ENCODE measurements at places on chromosomes 1 and 21.
A peak's percentile ranks its signal among the peaks of the same experiment; 100 is the strongest.

- DNase-seq, result peak; percentile 77
Observed at GRCh38 chr1:55257958-55258357, 42.8 kb upstream of the USP24 start.

- DNase-seq, result no peak
Observed at GRCh38 chr1:20329793-20330542, 39.3 kb downstream of the VWA5B1 start.

- DNase-seq, result no peak
Observed at GRCh38 chr1:86082183-86082582, 74.4 kb downstream of the COL24A1 start.

GRCh38 chr1:224959656-224960055, 30.2 kb downstream of the DNAH14 start:
- no peak for DNase-seq

- DNase-seq, result no peak
Observed at GRCh38 chr1:5254975-5255374, 600.6 kb downstream of the AJAP1 start.

GRCh38 chr21:40386294-40386911, 460.6 kb downstream of the DSCAM start:
- peak; percentile 49 for DNase-seq

DNA sequence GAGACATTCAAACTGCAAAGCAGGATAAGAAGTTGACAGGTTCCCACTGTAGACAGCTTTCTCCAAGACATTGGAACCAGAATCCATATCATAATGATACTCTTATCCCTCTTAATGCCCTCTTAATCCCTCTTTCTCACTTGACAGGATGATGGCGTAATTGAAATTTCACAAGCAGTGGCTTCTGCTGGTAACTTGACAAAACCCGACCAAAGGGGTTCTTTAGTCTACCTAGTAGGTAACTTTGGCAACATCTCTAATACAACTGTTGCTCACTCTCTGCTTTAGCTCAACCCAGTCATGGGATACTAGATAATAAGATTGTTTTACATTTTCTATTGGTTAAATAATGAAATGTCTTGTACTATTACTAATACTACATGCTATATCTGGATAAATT, 34.7 kb downstream of the S100A10 start:
- DNase-seq, result no peak

DNA sequence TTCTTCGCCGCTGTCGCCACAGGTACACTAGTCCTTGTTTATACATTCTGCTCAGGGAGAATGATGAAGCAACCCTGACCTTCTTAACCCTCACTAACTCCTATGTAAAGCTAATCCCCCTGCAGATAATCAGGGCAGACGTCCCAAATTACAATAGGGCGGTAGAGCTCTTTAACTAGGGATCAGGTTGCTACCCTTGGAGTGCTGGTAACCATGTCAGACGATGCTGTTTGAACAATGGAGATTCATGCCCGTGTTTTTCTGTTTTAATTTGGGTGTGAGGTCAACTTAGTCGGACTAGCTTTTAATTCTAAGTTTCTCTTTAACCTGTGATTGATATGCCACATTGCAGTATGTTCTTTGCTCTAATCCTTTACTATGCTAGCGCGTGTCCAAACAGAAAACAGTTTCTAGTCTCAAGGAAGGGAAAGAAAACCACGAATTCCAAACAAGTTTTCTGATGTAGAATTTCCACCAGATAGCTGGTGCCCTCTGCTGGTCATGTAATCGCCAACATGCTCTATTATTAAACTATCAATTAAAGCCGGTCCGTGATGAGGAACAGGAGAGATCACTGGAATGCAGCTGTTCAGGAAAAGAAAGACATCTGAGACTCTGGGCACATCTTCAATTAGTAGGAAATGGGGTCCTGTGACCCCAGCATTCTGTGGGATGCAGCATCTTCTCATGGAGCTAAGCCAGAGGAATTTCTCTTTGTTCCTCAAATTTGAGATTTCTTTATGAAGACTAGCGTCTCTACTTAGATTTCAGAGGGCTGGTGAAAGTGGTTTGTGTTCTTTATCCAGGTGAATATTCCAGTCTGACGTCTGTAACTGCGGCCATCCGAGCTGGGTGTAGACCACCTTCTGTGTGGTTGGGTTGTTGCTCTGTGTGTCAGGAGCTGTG, 18.3 kb upstream of the VAMP3 start:
- DNase-seq, result peak; percentile 50

GRCh38 chr1:159040206-159040605, 30.5 kb downstream of the IFI16 start:
- DNase-seq, result no peak

DNA sequence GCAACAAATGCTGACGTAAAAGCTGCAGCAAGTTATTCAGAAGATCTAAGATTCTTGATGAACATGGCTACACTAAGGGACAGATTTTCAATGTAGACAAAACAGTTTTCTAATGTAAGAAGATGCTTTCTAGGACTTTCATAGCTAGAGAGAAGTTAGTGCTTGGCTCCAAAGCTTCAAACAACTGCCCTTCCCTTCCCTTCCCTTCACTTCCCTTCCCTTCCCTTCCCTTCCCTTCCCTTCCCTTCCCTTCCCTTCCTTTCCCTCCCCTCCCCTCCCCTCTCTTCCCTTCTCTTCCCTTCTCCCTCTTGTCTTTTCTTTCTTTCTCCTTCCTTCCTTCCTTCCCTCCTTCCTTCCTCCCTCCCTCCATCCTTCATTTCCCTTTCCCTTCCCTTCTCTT, 365.3 kb upstream of the ADGRL4 start:
- DNase-seq, result no peak

DNA sequence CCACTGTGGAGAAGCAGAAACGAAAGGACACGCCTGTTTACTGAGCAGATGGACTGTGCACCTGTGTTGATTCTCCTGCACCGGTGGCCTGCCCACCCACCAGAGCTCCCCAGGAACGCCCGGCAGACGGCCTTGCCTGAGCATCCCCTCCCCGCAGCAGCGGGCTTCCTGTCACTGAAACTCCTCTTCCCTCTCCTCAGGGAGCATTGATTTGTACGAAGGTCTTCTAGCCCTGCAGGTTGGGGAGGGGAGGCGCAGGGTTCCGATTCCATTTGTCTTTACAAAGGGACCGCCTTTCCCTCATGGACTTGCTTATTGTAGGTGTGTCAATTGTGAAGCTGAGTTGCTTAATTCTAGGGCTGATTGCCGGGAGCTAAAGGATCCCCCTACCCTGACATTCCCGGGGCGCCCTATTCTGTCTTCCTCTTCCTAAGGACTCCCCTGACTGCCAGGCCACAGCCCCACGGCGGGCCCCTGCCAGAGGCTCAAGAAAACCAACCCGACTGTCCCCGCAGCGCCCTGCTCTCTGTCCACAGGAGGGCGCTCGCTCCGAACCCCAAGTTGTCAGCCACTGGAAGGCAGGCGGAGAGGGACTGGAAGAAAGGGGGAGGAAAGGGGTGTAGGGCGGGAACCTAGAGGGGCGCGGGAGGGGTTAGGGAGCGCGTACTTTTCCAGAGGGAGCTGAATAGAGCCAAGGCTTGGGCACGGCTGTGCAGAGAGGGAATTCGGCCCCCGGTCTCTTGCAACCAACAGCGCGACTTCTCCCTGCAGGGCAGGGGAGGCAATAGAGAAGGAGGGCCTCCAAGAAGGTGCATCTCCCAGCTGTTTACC, 2.8 kb downstream of the S100A6 start:
- peak; percentile 90 for DNase-seq

- no peak for DNase-seq
Observed at GRCh38 chr1:156851779-156852417, 7.0 kb downstream of the INSRR start.

GRCh38 chr1:82160036-82160435, 359.3 kb downstream of the ADGRL2 start:
- no peak for DNase-seq

- no peak for DNase-seq
Observed at GRCh38 chr1:179077396-179077795, 4.5 kb upstream of the TOR3A start.

DNA sequence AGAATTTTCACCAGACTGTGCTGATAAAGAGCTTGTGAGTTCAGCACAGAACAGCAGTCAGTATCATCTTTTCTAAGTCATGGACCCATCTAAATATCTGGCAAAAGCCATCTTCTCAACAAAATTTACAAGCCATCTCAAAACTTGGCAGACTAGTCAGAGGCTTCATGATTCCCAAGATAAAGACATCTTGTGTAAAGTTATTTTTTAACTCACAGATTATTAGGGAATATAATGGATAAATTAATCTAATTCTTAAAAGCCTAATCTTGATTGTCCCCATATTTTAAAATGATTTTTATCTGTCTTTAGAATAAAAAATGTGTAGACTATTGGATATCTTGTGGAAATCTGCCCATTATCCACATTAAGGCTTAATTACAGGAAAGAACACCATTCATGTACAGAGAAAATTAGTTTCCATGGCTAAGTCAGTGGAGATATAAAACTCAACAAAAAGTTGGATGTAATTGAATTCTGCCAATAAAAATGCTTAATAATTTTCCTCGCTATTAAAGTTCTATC, 159.8 kb downstream of the ZP4 start:
- no peak for DNase-seq

GRCh38 chr1:92563457-92564216, 76.9 kb upstream of the GFI1 start:
- DNase-seq, result no peak

DNA sequence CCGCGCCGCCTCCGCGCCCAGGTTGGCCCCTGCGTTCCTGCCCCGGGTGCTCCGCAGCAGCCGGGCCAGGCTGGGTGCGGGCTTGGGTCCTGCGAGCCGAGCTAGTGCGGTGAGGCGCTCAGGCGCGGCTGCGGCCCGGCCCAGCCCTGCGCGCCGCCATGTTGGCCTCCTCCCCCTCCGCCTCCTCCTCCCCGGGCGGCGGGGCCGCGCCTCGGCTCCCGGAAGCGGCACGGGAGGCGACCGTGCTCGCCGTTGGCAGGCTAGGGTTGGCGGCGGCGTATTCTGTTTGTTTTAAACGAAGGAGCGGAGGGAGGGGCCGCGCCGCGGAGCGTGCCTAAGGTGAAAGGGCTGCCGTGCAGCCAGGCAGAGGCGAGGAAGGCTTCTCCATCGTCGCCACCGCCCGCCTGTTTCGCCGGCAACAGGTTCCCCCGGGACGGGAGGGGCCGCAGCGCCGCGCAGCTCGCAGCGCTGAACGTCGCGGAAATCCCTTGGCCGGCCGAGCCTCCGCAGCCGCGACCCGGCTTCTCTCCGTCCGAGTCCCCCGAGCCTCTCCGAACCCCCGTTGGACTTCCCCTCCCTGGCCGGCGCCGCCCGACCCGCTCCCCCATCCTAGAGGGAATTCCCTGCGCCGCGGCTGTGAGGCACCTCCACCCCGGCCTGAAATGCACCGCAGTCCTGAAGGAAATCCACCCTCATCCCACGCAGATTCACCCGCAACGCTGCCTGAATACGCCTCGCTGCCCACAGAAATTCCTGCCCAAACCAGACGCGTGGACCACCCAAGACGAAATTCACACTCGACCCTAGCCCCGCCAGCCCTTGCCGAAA, at the start of gene USP24:
Gene USP24 (minus strand): TSS at position 171 of the 828 bp plus-strand sequence. CDS start 251 bp downstream, outside the sequence.
- DNase-seq, result peak; percentile 85

DNA sequence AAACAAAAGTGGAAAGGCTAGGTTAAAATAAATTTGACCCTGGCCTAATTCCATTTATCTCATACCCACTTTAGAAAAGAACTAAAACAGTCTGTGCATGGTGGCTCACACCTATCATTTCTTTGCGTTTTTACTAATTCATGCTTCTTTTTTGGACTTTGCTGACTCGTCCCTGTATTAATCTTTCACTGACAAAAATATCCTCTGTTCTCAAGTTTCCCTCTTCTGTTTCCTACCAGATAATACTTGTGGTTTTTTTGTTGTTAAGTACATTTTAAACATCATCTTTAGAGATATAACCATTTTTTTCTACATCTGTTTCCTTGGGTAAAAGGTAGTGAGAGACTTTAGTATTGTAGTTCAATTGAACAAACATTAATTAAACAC, 11.5 kb downstream of the CNST start:
- no peak for DNase-seq

DNA sequence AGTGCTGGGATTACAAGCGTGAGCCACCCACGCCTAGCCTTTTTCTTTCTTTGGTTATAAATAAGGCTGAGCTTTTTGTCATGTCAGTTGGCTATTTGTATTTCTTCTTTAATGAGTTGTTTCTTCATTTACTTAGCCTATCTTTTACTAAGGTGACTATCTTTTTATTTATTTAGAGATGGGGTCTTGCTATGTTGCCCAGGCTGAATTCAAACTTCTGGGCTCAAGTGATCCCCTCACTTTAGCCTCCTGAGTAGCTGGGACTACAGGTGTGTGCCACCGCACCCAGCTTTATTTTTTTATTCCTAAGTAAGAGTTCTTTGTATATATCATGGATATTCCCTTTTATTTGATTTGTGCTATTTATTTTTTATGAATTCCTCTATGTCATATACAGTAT, 11.9 kb downstream of the DMBX1 start:
- DNase-seq, result no peak

DNA sequence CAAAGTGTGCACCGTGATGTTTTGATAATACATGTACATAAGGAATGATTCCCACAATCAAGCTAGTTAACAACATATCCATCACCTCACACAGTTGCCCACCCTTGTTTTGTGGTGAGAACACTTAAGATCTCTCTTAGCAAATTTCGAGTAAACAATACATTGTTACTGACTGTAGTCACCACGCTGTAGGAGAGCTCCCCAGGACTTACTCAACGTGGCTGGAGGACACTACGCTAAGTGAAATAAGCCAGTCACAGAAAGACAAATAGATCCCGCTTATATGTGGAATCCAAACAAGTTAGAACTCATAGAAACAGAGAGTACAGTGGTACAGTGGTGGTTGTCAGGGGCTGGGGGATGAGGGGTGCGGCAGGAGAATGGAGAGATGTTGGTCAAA, 24.8 kb downstream of the GPR137B start:
- DNase-seq, result no peak

DNA sequence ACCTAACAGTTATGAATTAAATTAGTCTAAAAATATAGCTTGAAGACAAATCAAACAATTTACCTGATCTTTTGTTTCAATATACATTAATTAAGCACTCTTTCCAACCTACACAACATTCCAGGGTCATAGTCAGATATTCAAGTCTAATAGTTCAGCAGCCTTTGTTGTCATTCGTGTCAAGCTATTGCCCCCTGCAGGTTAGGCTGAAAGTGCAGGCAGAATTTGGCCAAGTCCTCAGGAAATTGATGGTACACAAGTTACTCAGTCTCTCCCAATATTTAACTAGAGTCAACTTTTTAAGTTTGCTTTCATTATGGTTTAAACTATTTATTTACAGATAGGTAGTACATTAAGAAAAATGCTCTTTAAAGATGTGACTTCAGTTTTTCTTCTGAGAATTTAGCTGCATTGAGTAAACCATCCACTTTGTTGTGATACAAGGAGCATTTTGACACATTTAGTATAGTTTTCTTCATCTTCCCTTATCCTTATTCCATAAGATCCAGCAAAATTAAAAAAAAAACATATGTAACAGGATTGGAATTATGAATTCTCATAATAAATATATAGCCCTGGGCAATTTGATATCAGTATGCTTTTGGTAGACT, 130.3 kb upstream of the DPYD start:
- peak; percentile 82 for DNase-seq
